Activated naive CD4-positive, alpha-beta T cell treated with Interleukin-2 at 50 U/mL for 16 hours (primary cell): ENCODE measurements at places on chromosomes 11 and 22.

GRCh38 chr11:19595840-19596751 is 116.5 kb upstream of the NAV2 start:
- no peak for DNase-seq

GRCh38 chr22:19052941-19053541 is 69.2 kb downstream of the DGCR2 start:
- no peak for DNase-seq

DNA sequence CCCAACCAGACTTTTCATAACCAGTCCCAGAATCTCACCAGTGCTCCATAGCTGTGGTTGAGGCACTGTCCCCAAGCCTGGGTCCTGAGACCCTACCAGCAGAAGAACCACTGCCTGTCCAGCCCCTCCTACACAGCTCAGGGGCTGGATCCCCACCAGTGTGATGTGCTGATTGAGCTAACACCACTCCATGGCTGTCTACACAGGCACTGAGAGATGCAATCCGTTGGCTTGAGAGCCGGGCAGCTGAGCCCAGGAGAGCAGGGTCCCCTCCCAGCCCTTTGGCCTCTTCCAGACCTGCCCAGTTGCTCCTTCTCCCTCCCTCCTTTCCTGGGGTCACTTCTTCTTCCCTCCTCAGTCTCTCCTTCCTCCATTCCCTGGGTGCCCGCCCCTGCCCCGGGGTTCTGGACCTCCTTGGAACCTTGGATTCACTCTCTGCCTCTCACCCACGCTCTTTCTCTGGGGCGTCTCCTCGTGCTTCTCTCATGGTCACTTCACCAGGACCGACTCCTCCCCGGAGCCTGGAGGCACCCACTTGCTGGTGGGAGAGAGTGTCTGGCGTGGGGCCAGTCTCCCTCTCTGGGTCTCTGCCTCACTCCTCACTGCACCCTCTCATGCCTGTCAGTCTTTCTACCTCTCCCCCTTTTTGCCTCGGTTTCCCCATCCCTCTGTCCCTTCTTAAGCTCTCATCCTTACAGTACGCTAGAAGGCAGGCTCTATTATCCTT is 706 bp upstream of the SCYL1 start:
- DNase-seq, result no peak

- DNase-seq, result no peak
These were observed 10.7 kb downstream of the LRFN4 start for GRCh38 chr11:66867425-66868040.

GRCh38 chr11:72741849-72742512 is 10.2 kb downstream of the ARAP1 start:
- no peak for DNase-seq

DNA sequence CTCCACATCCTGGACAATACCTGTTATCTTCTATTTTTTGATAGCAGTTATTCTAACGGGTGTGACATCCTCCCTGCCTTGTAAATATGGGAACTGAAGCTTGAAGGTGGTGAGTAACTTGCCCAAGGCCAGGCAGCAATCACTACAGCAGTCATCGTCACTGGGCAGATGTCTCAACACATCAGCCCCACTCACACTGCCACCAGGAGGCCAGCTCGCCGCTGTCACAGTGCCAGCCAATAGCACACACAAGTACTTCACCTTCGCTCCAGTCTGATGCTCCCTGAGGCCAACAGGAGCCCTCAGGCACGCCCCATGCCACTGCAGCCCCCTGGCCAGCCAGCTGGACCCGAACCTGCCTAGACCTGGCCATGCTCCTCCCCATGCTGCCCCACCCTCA is 4.9 kb upstream of the TTLL1 start:
- DNase-seq, result no peak
